COLO829 (cell line): ENCODE measurements at places on chromosomes 4 and X.

GRCh38 chrX:47166126-47166525 is 21.1 kb downstream of the RBM10 start:
- DNase-seq: no peak

DNA sequence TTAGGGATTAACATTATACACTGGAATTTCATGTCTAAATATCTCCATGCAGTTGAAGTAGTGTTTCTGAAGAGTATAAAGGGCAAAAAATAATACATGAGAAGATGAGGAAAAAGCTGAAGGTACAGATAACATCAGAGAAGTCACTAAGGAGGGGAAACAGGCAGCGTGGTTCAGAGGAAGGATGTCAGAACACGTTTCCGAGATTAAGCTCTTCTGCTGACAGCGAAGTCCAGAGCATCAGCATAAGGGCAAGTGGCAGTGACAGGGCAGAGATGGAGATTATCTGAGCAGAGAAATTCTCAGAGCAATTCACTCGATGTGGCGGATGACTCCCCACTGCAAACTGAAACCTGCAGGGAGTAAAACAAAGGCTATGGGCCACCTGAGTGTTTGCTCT is 443.2 kb upstream of the FRG1 start:
- no peak for DNase-seq

GRCh38 chr4:2049381-2049780 is 9.7 kb upstream of the NAT8L start:
- DNase-seq: no peak

- DNase-seq: no peak
These were observed 1.0 kb downstream of the RASGEF1B start for GRCh38 chr4:81470456-81471297.

- DNase-seq: no peak
These were observed 204.9 kb upstream of the PPARGC1A start for GRCh38 chr4:24094726-24095125.

DNA sequence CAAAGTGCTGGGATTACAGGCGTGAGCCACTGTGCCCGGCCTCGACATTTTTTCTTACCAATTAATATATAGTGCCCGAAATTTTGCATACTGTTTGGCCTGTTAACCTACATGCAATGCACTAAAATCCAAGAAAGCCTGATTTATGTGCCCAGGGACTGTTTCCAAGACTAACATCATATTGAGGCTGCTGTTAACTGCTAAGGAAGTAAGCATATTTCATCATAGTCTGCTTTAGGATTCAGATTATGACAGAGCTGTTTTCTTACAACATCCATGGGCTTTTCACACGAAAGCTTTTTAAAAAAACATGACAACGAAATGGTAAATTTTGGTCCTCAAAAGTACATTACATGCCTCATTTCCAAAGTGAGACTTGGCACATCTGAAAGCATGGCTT is 84.4 kb downstream of the STOX2 start:
- no peak for DNase-seq

GRCh38 chrX:101357166-101357795 is 8.7 kb upstream of the TIMM8A start:
- DNase-seq: no peak

- DNase-seq: no peak
These were observed 57.0 kb downstream of the DCLK2 start for GRCh38 chr4:150135134-150135772.

- peak; percentile 1 for DNase-seq
These were observed 173.9 kb upstream of the VCX3A start for GRCh38 chrX:6708676-6709380.

GRCh38 chrX:42491137-42491907 is 286.6 kb downstream of the PPP1R2C start:
- DNase-seq: no peak

DNA sequence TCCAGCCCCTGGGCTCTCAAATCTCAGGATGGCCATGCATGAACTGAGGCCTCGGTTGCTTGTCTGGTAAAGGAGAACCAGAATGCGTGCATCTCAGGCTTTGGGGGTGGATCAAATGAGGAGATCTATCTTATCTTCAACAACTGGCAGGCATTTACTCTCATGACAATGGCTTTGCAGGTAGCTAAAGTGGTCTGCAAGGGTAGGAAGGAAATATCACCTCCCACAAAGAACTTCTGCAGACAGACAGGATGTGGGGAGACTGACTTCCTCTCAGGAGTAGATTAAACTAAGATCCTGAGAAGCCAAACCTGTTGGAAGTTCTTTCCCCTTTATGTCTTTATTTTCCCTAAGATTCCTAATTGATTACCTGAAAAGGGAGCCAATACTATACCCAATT is 7.8 kb downstream of the LDB2 start:
- no peak for DNase-seq
